ENCODE measurements at places on chromosomes 1 and 21.

DNA sequence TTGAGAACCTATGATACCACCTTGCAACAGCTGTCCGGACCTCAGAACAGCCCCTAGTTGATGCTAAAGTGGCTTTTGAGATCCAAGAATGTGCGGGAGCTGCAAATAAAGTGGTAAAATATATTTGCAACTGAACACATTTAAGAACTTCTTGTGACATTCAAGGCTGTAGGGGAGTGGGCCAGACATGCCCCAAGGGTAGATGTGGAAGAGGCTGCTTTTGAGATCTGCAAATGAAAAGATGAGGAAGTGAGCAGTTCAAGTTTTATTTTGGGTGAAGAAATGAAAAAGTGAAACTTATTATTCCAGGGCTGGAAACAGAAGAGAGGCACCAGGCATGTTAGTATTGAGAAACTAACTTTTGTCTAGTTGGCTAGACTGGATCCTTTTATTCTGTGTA, 359.5 kb upstream of the PLXNA2 start:
- no peak for DNase-seq

- no peak for DNase-seq
Measured at GRCh38 chr1:176325664-176326063, 118.6 kb upstream of the COP1 start.

- peak; percentile 82 for DNase-seq
Measured at GRCh38 chr1:11645670-11646265, 8.5 kb downstream of the FBXO2 start.

DNA sequence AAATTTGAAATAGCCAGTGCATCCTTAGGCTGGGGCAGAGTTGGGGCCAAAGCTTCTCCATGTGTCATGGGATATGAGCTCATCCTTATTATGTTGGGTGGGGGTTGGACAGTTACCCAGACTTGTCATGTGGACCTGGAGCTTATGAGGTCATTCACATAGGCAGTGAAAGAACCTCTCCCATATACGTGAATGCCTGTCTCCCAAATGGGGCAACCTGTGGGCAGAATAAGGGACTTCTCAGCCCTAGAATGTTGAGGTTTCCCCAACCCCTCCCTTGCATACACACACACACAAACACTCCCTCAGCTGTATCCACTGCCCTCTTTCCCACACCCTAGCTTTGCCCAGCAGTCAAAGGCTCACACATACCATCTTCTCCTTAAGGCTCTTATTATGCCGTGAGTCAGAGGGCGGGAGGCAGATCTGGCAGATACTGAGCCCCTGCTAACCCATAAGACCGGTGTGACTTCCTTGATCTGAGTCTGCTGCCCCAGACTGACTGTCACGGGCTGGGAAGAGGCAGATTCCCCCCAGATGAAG, 2.3 kb upstream of the IVL start:
- DNase-seq: no peak

DNA sequence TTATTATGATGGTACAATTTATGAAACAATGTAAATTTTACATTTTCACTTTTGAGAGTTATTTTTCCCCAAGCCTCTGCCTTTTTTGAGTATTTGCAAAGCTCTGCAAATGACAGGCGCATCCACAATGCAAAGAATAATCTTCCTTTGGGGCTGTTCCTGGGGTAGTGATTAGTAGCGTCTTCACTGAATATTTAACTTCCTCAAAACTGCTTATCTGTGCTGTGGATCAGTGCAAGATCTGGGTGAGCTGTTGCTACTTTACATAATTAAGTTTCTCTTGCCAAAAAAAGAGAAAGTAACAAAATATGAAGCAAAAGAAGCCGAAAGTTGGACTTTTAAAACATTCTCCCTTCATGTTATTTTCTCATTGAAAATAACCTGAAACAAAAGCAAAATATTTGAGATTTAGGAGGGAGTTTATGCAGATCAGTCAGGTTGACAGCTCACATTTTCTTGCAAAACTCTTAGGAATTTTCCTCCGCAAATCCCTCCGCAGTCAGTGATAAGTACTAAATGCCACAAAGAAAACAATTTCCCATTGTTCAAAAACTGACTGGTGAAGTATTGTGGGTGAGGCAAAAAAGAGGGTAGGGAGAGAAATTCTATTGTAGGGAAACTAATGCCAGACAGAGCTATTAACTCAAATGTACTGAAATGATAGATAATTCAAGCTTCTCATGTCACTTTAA, 276.4 kb upstream of the B3GALT2 start:
- peak; percentile 67 for DNase-seq

GRCh38 chr21:26297851-26298250, 127.3 kb upstream of the APP start:
- DNase-seq: no peak

- no peak for DNase-seq
Measured at GRCh38 chr1:76106719-76107235, 32.2 kb downstream of the ST6GALNAC3 start.

GRCh38 chr1:6077506-6077905, 31.8 kb downstream of the KCNAB2 start:
- DNase-seq: no peak

- peak; percentile 60 for DNase-seq
Measured at GRCh38 chr21:24895885-24896734, 711.2 kb downstream of the MRPL39 start.

DNA sequence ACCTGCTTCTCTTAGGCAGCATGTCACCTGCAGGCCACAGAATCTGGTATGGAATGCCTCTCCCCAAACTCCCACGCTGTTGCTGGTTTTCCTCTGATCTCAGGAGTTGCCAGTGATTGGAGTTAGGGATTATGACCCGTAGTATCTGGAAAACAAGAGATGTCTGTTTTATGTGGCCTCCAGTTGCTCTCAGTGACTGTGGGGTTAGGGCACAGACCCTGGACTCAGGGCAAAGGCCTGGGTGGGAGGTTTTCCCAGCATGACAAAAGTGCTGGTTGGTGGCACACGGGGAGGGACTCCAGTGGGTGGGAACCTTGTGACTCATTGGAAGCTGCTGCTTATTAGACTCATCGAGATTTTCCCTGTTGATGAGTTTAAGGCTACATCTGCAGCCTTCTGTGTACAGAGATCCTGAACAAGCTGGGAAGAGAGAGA, at the start of gene NR1I3:
Gene NR1I3, minus strand, starts transcription at position 165 of the 435 bp plus-strand sequence. CDS start 1,638 bp downstream, outside the sequence.
- no peak for DNase-seq

- no peak for DNase-seq
Measured at GRCh38 chr1:117681093-117681900, 75.4 kb downstream of the TENT5C start.

DNA sequence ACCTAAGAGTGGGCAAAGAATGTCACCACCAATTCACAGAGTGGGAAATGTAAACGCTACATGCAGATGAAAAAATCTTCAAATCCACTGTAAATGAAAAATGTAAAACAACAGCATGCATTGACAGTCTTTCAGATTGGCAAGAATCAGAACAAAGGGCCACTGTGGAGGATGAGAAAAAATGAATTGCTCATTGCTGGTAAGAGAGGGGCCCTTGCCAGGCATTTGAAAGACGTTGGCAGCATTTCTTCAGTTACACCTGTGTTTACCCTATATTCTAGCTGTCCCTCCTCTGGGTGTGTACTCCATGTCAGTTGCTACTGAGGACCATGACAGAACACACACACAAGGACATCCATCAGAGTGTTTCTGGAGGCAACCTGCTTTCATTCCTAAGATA, 25.8 kb upstream of the AADACL3 start:
- no peak for DNase-seq

- DNase-seq: peak; percentile 74
Measured at GRCh38 chr1:202692959-202693555, 17.2 kb downstream of the SYT2 start.

- DNase-seq: no peak
Measured at GRCh38 chr1:56321150-56321490, 258.2 kb downstream of the PLPP3 start.

- no peak for DNase-seq
Measured at GRCh38 chr1:36968730-36969129, 65.6 kb downstream of the GRIK3 start.

GRCh38 chr21:16863908-16864307, 648.9 kb upstream of the CXADR start:
- no peak for DNase-seq

DNA sequence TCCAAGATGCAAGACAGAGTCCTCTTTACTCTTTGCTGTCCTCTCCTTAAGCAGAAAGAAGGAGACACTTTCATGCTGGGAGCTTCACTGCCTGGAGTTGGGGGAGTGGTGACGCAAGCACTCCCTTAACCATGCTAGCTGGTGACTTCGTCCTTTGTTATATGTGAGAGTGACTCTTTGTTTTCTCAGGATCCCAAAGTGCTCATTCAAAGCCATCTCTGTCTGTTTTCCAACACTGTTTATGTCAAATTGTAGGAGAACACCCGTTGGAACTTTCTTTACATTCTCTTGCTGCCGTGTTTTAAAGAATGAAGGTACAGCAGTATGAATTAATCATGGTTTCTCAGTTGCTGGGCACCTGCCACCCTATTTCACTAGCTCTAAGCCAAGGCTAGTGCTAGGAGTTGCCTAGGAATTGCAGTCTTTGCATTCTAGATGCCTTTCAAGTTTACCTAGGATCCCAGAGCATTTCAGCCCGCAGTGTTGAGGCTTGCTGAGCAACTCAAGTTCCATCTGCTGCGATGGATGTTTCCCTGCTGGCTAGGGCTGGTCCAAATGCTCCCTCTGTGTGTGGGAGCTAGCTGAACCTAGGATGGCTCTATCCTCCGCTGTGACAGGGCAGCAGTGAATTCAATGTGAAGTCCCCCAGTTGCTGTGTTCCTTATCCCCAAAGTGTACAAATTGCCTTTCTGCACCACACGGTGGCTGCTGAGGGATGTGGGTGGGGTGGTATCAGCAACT, 82.6 kb upstream of the GPR52 start:
- no peak for DNase-seq

- peak; percentile 68 for DNase-seq
Measured at GRCh38 chr1:9825093-9826074, 1.6 kb upstream of the CLSTN1 start.

DNA sequence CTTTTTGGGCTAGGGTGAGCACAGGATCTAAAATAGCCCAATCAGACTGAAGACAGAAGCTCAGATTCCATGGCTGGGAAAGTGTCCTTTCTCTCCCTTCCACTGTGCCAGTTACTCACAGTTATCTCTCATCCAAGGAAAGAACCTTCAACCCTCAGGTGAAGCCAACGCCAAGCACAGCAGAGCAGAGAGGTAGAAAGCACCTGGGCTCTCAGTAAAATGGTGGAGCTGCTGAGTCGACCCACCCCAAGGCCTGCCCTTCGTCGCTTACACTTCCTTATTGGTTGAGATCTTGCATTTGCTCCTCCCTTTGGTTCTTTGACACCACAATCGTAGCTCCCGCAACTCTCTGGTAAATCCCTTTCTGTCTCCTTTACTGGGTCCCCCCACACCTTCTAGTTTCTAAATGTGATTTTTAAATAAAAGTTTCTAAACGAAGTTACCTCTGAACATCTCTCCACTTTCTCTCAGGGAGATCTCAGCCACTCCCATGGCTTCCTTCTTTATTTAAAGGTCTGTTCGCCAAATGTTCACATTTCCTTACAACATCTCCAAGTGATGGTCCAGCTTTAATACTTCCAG, 27.5 kb upstream of the SLC30A1 start:
- peak; percentile 92 for DNase-seq

- peak; percentile 91 for DNase-seq
Measured at GRCh38 chr1:151059109-151060006, at the start of gene CDC42SE1. CDC42SE1 (minus strand) TSS chr1:151059622; CDS start chr1:151055730, 3,892 bp downstream.

GRCh38 chr1:160154790-160155189, 3.4 kb downstream of the ATP1A4 start:
- peak; percentile 8 for DNase-seq

DNA sequence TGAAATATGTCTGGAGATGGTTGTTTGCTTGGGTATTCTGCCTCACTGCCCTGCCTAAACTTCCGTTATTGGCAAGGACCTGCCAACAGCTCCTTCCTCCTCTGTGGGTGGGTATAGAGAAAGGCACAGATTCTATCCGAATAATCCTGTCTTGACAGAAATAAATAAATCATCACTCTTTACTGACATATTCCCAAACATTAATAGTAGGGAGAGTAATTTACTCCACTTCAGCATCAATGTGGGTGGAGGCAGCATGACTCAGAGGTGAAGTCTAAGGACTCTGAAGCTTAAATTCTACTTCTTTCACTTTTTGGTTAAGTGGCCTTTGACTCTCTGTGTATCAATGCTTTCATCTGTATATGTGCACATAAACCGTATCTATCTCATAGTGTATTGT, 2.9 kb downstream of the CD84 start:
- DNase-seq: no peak

DNA sequence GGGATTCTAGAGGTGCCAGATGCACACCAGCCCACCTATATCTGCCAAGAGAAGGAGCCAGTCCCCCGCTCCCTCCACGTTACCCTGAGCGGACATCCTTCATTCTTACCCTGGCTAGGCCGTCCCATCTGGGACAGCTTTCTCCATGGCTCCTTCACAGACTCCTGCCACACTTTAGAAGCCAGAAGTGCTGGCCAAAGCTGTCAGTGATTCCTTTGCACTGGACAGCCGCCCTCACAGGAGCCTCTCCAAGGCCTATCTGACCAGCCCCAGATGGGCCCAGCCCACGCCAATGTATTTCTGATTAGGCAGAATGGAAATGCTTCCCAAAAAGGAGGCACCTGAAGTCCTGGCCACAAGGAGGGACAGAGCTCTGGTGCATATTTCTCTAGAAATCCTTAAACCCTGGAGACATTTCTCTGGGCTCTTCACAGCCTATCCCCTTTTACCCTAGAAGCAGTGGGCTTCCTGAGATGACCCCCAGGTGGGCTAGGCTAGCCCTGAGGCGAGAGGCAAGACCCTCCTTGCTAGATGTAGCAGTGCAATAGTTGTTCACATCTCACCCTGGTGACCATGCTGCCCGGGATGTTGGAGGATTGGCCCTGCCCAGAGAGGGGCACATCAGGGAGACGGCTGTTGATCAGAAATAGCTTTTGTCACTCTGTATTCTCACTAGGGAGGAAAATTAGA, 44.1 kb downstream of the RASSF5 start:
- no peak for DNase-seq

DNA sequence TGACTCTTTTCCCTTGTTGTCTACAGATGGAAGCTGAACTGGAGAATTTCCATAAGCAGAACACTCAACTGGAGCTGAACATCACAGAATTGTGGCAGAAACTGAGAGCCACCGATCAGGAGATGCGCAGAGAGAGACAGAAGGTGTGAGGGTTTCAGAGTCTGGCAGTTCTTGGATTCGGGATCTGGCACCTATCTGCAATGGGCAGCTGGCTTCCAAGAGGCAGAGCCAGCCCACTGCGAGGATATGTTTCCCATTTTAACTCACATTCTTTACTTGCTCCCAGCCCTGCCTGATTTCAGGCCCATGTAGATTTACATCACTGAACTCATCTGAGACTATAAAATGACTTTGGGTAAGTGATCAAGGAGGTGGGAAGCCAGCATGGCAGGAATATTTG, 37.3 kb upstream of the TMEM125 start:
- DNase-seq: no peak

DNA sequence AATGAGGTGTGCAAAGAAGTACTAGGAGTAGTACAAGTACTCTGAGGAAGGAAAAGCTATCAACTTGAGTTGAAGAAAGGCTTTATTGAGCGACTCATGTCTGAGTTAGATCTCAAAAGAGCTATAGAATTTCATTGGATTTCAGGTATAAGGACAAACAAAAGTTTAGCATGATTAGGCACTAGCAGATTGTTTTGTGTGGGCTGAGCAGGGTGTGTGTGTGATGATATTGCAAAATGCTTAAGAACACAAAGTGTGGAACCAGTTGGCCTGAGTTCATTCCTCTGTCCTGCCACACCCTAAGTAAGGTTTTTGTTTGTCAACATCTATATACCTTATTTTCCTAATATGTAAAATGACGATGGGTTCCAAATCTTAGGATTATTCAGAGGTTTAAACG, 158.9 kb downstream of the KCNK2 start:
- DNase-seq: no peak
